Omental fat pad (tissue), 4 donors: ENCODE measurements at places on chromosomes 16 and 17.

- no peak for DNase-seq
Measured at GRCh38 chr17:79607940-79608623, 2.8 kb downstream of the RBFOX3 start.

DNA sequence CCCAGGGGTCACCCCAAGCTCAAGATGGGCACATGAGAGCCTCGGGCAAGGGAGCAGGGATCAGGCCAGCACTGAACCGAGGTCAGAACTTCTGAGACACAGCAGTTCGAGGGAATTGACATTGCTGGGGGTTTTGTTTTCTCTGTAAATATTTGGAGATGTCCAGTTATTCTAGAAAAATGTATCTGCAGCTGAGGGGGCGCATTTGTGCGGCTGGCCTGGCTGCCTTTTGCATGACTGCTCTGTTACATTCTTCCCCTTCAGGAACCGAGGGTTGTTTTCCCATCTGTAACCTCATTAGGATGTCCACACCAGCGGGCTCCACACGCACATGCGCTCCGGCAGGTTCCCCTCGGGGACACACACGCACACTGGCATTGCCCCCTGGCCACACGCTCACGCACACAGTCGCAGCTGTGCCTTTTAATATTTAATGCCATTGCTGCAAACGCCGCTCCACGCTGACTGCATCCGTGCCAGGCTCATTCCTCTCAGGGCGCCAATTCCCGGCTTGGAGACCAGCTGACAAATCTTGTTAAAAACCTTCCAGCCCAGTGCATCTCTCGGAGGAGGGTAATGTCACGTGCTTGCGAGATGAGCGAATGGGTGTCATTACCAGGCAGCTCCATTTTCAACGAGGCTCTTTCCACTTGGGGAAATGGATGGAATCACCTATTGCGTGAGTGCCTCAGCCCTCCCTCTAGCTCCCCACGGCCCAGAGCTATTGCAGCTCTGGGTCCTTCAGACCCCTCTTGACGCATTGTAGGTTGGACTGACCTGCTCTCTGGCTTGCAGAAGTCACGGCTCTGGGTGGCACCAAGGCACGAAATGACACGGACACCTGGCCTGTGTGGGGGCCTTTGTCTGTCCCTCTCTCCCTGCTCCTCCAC lies 13.1 kb downstream of the CCR7 start:
- DNase-seq = no peak

DNA sequence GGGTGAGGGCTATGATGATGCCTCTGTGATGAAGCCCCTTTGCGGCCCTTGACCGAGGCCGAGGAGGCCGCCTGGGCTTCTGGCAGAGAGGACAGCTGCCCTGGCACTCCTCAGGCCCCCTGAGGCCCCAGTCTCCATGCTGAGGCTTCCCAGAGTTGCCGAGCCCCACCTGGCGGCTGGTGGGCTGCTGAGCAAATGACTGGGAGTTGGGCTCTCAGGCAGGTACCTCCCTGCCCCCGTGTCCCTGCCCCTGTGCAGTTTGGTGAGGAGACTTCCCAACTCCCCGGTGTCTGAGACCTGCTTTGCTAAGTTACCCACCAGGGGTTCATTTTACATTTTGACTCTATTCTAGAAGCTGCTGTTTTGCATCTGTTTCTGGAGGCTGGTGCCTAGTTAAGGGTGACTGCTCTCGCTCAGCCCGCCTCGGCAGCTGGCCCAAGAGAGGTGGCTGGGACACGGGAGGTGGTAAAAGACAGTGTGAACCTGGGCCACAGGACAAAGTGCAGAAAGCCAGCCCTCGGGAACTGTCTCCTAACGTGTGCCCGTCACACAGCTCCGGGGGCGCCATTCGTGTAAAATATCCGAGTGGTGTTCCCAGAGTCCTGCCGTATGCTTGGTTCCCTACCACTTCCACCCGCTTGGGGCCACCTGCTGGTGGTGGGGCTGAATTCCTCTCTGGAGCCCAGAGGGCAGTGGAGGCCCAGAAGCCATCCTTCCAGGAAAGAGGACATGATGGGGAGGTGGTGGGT lies 134.5 kb downstream of the RAB11FIP4 start:
- DNase-seq = no peak

DNA sequence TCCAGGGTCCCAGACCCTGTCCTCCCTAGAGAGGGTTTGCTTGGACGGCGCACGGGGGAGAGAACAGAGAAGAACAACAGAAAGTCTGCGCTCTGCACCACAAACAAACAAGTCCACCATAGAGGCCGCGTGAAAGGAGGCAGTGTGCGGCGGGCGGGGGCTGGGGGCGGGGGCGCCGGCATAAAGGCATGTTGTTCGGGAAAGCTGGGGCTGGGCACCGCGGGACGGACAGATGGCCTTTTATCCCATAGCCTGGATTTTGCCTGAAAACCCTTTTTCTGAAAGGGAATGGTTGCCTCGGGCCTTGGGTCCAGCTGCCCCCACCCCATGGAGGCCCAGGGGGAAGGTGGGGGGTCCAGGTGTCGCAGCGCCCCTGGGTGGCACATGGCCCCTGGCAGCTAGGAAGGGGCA lies 26.0 kb downstream of the FA2H start:
- DNase-seq = no peak

GRCh38 chr17:47192554-47192953 lies 3.5 kb upstream of the CDC27 start:
- no peak for DNase-seq

GRCh38 chr17:4162775-4163466 lies 19.9 kb downstream of the CYB5D2 start:
- no peak for DNase-seq

GRCh38 chr17:6567528-6568183 lies 11.3 kb upstream of the PITPNM3 start:
- DNase-seq = no peak

GRCh38 chr16:65672960-65673359 lies 551.1 kb upstream of the CDH11 start:
- DNase-seq = no peak

GRCh38 chr16:4049031-4049430 lies 67.2 kb downstream of the ADCY9 start:
- no peak for DNase-seq

GRCh38 chr16:50858376-50858775 lies 116.5 kb downstream of the CYLD start:
- DNase-seq = no peak

DNA sequence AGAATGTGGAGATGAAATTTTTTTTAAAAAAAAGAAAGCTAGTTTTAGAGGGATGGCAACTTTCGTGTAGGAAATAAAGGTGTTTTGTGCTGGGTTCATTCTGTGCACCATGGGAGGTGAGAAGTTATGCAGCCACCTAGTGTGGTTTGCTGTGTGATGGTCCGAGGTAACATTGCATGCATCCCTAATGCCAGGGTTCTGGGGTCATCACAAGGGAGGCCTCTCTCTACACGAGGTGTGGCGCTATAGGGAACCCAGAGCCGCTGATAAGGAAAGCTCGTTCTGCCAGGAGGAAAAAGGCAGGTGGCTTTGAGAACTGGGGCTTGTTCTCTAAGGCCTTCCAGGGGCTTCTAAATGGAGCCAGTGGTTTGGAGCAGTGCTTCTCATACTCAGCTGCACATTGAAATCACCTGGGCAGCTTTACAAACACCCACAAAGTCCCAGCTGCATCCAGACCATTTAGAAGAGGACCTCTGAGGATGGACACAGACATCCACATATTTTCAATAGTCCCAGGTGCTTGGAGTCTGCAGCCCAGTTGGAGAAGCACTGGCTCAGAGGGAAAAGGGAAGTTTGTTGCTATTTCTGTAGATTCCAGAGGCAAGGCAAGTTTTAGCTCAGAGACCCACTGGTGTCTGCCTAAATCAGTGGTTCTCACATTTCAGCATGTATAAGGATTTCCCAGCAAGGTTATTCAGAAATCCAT lies 43.5 kb downstream of the VPS35L start:
- no peak for DNase-seq

DNA sequence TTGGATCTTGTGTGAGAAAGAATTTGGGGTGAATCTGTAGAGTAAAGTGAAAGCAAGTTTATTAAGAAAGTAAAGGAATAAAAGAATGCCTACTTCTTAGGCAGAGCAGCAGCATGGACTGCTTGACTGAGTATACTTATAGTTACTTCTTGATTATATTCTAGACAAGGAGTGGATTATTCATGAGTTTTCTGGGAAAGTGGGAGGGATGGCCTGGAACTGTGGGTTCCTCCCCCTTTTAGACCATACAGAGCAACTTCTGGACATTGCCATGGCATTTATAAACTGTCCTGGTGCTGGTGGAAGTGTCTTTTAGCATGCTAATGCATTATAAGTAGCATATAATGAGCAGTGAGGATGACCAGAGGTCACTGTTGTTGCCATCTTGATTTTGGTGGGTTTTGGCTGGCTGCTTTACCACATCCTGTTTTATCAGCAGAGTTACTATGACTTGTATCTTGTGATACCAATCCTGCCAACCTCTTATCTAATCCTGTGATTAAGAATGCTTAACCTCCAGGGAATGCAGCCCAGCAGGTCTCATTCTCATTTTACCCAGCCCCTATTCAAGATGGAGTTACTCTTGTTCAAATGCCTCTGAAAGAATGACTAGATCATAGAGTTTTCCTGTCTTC lies 58.7 kb downstream of the HSD17B2 start:
- no peak for DNase-seq

DNA sequence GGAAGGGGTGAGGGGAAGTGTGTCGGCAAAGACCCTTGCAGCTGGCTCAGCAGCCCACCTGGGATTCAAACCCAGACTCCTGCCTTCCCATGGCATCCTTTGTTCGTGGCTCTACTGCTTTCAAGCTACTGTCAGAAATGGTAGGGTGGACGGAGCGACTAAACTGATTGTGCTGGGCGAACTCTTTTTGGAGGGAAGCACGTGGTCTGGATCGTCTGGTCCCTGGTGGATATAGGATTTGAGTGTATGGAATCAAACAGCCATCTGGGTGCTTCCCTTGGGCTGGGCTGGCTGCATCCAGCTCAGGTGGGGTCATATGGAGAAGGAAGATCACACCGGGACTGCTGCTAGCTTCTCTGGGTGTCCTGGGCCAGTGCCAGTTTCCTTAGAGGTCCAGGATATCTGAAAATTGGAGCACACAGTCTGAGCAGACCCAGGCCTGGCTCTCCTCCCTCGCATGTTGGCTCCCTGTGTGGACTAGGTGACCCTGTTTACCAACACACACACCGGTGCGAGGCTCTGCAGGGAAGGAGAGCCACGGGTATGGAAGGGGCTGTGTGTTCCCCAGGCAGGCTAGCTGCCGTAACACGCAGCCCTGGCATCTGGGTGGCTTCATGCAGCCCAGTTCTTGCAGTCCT lies 8.6 kb downstream of the CMIP start:
- no peak for DNase-seq

GRCh38 chr16:66264311-66265047 lies 102.0 kb upstream of the CDH5 start:
- DNase-seq = no peak

DNA sequence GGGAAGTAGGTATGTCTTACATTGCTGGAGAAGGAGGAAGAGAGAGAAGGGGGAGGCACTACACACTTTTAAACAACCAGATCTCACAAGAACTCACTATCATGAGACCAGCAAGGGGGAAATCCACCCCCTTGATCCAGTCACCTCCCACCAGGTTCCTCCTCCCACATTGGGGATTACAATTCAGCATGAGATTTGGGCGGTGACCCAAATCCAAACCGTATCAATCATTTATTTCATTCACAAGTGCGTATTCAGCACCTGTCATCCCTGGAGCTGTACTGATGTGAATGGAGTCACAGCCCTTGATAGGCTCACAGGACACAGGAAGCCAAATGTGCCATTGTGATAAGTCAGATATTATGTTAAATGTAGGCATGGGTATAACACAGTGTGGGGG lies 228.3 kb upstream of the HSBP1 start:
- DNase-seq = no peak

GRCh38 chr16:84806256-84806889 lies 13.4 kb upstream of the CRISPLD2 start:
- no peak for DNase-seq

DNA sequence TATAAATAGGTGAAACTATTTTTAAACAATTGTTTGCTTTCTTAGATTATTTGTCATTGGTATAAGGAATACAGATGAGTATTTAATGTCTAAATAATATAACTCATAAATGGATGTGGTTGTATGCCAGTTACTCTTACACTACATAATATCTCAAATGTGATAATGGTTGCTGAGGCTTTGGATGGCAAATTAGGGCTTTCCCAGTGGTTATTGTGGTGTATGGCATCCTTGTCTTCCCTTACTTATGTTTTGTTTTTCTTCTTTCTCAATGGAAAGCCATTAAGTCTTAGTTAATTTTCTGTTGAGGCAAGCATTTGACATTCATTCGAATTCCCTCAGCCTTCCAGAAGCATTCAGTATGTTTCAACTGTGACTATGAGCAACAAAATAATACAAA lies 10.5 kb downstream of the OMG start:
- no peak for DNase-seq

DNA sequence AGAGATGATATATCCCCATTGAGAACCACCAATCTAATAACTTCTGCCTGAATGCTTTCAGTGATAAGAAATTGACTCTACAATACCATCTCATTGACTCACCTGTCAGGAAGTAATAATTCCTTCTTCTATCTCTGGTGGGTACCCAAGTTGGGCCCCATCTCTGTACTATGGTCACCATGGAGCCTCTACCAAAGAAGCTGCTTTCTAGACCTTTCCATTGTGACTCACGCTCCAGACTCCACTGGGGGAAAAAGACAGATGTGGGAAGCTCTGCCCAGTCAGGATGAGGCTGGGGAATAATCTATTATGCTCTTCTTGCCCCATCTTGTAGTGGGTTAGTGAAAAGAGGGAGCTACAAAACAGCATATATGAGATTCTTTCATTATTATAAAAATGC lies 100.4 kb downstream of the COPRS start:
- DNase-seq = no peak

GRCh38 chr16:46745617-46746016 lies 2.5 kb downstream of the MYLK3 start:
- DNase-seq = no peak

- DNase-seq = no peak
Measured at GRCh38 chr16:27951489-27952120, 111.9 kb downstream of the GSG1L start.

GRCh38 chr16:585351-585750 lies 4.5 kb upstream of the RAB40C start:
- no peak for DNase-seq

DNA sequence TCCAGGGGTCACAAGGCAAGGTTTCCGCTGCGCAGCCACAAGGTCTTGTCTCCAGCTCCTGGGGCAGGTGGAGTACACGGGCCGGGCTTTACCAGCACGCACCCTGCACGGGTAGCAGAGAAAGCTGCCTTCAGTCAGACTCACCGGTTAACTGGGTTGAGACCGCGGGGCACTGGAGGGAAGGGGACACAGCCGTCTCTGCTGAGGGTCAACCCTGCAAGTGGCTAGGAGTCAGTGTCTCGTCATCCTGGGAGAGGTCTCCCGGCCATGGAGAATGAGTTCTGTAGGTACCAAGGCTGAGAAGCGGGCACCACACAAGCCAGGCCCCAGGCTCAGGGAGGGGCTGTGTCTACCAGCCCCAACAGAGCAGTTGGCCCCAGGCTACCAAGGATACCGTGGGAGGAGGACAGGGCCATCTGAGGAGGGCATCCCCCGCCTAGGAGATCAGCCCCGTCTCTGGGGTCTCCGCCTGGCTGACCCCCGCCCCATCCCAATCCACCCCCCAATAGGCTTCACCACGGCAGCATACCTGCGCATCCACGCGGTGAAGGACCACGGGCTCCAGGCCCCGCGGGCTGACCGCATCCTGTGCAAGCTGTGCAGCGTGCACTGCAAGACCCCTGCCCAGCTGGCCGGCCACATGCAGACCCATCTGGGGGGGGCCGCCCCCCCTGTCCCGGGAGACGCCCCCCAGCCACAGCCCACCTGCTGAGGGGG lies 2.8 kb upstream of the PRRT2 start:
- no peak for DNase-seq
